ENCODE measurements at places on chromosomes 16 and 17.

- DNase-seq = no peak
Observed at GRCh38 chr17:81295676-81296381, 722 bp upstream of the SLC38A10 start.

DNA sequence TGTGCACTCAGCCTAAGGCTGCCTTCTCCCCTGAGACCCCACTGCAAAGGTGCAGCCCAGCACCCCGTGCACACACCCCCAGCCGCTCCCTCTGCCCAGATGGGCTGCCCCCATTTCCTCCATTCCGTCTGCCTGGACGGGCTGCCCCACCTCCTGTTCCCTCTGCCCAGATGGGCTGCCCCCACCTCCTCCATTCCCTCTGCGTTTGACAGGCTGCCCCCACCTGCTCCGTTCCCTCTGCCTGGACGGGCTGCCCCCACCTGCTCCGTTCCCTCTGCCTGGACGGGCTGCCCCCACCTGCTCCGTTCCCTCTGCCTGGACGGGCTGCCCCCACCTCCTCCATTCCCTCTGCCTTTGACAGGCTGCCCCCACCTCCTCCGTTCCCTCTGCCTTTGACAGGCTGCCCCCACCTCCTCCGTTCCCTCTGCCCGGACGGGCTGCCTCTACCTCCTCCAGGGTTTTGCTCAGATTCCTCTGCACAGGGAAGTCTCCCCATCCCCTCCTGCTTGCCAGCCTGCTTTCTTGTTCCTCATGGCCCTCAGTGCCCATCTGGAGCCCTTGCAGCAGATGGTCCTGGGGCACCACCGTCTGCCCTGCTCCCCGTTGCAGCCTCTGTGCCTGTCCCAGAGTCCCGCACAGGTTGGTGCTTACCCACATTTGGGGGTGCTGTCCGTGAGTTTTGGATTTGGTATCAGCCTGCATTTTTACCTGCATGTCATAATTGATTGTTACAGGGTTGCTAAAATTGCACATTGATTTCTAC, 23.4 kb upstream of the IL17C start:
- DNase-seq = no peak

DNA sequence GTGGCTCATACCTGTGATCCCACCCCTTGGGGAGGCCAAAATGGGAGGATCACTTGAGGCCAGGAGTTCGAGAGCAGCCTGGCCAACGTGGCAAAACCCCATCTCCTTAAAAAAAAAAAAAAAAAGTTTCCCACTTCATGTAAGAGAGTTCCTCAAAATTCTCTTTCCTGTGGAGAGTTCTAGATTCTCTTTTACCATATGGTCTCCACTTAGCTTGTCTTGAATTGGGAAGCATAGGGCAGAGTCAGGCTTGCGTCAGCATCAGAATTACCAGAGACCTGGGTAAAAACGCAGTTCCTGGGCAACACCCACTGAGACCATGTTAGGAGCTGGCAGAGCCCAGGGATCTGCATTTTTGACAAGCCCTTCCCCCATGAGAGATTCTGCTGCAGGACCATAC, 158.4 kb downstream of the CCDC182 start:
- DNase-seq = no peak

DNA sequence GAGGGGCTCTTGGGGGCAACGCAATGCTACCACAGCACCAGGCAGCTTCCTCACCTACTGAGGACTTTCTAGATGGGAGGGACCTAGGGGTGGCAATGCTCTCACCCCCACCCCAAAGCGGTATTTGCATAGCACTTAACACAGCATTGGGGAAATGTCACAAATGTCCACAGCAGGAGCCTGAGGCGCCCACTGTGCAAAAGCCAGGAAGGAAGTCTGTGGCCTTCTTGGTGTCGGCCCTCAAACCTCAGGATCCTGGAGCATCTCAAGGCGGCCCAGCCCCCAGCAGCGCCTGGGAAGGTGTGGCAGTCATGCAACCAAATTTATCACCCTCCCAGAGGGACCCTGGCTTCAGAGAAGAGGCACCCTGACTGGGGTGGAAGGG, 45.3 kb downstream of the WNT3 start:
- peak; percentile 67 for DNase-seq

GRCh38 chr17:55230716-55231115, 34.0 kb upstream of the HLF start:
- DNase-seq = no peak

- DNase-seq = no peak
Observed at GRCh38 chr17:31494259-31495021, 103.0 kb downstream of the RAB11FIP4 start.

DNA sequence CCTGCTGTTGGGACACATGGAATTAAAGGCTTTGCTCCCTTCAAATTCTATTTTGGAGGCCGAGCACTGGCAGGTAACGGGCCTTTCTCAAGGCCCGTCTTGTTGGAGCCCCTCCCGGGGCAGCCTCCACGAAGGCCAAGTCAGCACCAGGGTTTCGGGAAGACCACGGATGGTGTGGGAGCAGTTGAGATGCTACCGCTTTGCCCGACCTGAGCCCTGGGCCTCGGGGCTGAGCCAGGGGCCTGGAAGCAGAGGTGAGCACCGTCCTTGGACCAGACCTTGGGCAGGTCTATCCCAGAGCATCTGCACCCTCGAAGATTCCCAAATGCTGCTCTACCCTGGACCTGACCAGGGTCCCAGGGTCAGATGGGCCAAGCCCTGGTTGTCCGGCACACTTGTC, 23.0 kb downstream of the C17orf100 start:
- no peak for DNase-seq

GRCh38 chr17:26782153-26782552, 511.8 kb upstream of the WSB1 start:
- no peak for DNase-seq

DNA sequence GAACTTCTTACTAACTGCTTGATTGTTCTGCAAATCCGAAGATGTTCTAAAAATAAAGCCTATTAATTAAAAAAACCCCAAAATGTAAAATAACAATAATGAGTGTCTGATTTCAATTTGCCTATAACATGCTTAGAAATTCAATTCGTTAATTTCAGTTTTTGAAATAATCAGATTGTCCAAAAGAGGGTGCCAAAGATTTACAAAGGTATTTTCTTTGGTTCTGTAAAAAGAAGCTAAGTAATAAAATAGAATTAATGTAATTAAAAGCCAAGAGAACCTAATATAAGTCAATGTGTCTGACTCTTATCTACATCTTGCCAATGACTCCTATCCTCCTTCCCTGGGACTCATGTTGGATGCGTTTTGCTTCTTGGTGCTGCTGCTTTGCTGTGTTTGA, 75.0 kb upstream of the CPHXL start:
- DNase-seq = no peak

GRCh38 chr16:66152181-66152580, 214.3 kb upstream of the CDH5 start:
- DNase-seq = no peak

DNA sequence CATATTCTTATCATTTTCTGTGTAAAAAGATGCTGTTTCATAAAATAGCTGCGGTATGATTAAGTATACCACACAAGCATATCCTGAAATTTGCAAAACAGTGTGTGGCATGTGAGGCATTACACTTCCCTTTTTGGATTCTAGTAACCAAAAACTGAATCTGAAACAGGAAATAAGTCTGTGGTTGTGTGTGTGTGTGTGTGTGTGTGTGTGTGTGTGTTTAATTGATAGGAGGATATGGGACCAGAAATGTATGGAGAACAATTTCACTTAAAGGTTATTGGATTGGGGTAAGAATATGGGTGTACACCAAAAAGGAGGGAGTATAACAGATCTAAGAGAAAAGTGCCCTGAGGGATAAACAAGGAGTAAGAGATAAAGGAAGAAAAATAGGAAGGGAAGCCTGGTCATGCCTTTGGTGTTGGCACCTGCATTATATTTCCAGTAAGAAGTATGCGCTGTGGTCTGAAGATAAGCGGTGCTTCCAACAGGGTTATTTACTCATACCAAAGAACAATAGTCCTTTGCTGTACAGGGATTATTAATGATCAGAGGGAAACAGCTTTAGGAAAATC, 4.0 kb downstream of the LYRM1 start:
- peak; percentile 59 for DNase-seq

DNA sequence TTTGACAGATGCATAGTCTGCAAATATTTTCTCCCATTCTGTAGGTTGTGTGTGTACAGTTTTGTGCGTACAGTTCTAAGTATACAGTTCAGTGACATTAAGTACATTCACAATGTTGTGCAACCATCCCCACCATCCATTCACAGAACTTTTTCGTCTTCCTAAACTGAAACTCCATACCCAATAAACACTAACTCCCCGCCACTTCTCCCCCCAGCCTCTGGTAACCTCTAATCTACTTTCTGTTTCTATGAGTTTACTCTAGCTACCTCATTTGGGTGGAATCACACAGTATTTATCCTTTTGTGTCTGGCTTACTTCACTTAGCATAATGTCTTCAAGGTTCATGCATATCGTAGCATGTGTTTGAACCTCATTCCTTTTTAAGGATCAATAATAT, 14.3 kb downstream of the PIK3R5 start:
- DNase-seq = no peak

DNA sequence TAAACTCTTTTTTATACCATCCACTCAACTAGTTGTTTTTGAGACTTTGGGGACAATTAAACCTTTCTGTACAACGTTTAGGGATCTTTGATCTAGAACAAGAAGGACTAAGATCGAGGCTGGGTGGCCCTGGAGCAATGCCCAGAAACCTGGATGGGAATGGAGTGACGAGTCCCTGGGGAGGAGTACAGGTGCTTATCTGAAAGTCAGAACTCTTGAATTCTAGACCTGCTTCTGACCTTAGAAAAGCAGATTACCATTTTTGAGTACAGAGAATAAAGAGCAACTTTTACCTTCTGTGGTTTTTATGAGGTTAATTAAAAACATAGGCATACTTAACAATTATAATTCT, 17.8 kb downstream of the UBE2Z start:
- DNase-seq = no peak

GRCh38 chr16:69373019-69373418, 12.8 kb downstream of the TERF2 start:
- DNase-seq = no peak

GRCh38 chr17:59466946-59467801, 98.2 kb upstream of the DHX40 start:
- no peak for DNase-seq

- DNase-seq = no peak
Observed at GRCh38 chr16:77435272-77435820, 512 bp upstream of the ADAMTS18 start.

DNA sequence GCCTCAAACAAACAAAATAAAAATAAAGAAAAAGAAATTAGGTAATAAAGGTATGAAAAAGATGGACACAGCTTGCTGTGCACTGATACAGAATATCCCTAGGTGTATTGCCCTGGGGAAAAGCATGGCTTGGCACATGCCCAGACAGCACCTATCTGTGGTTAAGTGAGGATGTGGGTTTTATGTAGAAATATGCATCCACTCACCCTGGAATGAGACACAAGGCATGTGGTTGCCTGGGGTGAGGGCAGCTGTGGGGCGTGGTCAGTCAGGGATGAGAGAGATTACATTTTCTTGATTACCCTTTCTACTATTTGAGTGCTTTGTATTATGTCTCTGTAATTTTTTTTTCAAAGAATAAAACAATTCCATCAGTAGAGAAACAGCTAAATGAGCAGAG, 6.9 kb downstream of the PLLP start:
- DNase-seq = no peak

- DNase-seq = peak; percentile 91
Observed at GRCh38 chr17:81346090-81346907, 49.0 kb upstream of the BAHCC1 start.

- DNase-seq = no peak
Observed at GRCh38 chr17:17815436-17816200, 21.2 kb downstream of the SREBF1 start.

DNA sequence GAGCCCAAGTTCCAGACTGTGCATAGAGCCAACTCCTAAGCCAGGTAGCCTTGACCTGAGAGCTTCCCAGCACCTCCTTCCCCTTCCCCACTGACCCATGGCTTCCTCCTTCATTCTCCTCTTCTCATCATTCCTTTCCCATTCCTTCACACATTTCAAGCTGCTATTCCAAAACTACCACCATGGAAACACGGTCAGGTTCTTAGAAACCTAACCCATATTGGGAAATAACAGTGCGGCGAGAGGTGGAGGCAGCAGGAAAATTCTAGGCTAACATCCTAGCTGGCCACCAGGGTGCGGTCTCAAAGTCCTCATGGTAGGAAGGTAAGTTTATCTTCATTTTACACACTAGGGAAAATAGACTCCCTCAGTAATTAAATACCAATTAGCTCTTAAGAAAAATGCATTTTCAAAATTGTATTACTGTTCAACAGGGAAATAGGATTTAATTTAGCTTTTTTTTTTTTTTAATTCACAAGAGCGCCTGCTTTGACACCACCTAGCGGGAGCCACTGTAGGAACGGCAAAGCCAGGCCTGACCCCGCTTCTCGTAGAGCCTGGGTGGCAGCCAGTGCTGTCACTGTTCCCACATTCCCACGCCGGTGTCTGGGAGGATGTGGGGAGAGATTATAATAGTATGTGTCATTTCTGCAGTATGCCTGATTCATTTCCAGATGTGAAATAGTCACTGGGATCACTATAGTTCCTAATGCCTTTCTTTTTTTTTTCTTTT, 14.0 kb upstream of the SPHK1 start:
- no peak for DNase-seq

DNA sequence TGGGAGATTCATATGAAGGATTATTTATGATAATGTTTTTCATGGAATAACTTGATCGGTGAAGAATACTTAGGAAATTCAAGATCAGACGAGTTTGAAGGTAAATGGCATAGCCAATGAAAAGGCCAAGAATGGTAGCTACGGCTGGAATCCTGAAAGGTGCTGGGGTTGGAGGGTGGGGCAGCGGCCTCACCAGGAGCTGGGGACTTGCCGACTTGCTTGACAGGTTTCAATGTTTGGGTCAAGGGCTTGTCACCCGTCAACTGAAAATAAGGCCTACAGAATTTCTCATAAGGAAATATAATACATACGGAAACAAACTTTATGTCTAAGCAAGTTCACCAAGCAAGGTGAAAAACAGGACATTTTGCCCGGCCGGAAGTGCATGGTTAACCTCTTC, 9.9 kb downstream of the CRYM start:
- no peak for DNase-seq

- DNase-seq = no peak
Observed at GRCh38 chr17:45889579-45889978, 4.8 kb upstream of the MAPT start.

DNA sequence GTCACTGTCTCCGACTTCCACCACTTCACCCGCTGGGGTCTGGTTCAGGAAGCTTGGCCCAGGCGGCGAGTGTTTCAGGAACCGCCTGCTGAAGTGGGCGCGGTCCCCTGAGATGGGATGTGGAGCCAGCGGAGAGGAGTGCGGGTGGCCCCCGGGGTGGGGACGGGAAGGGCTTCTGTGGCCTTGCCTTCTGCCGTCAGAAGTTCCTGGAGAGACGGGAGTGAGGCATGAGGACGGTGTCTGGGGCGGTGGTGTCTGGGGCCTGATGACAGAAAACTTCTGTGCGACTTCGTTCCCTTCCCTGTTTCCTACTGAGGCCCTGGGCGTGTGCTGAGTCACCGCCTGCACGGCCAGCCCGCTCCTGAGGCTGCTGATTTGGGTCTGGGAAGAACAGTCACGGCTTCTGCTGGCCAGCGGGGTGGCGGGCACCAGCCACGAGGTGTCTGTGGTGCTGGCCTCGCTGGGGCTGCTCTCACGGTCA, 12.3 kb upstream of the NLRC3 start:
- DNase-seq = no peak

- no peak for DNase-seq
Observed at GRCh38 chr17:56290101-56290801, 137.0 kb downstream of the ANKFN1 start.

- DNase-seq = no peak
Observed at GRCh38 chr16:20002936-20003335, 70.8 kb downstream of the GPR139 start.

Measured in CMK (cell line).